CD4-positive, alpha-beta T cell treated with Interleukin-15 for 4 hours (primary cell): ENCODE measurements at places on chromosomes 13 and 19.

GRCh38 chr13:97496511-97496910, 62.5 kb downstream of the RAP2A start:
- DNase-seq = no peak

GRCh38 chr13:28337166-28338005, 157.5 kb downstream of the FLT1 start:
- DNase-seq = no peak

DNA sequence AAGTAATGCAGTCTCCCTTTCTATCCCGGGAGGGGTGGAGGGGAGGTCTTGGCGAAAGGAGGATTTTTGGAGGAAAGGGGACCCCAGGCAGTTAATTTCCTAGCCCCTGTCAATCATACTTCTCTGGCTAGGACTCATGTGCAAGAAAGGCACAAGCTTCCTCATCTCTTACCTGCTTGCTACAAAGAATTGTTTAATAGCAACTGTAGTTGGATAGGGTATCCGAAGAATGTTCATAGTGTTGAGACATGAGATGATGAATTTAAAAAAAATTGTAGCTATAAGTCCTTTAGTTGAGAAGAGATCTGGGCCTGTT, 525 bp downstream of the BORA start:
- DNase-seq = no peak

GRCh38 chr19:10751109-10751953, 33.5 kb downstream of the DNM2 start:
- DNase-seq = no peak

DNA sequence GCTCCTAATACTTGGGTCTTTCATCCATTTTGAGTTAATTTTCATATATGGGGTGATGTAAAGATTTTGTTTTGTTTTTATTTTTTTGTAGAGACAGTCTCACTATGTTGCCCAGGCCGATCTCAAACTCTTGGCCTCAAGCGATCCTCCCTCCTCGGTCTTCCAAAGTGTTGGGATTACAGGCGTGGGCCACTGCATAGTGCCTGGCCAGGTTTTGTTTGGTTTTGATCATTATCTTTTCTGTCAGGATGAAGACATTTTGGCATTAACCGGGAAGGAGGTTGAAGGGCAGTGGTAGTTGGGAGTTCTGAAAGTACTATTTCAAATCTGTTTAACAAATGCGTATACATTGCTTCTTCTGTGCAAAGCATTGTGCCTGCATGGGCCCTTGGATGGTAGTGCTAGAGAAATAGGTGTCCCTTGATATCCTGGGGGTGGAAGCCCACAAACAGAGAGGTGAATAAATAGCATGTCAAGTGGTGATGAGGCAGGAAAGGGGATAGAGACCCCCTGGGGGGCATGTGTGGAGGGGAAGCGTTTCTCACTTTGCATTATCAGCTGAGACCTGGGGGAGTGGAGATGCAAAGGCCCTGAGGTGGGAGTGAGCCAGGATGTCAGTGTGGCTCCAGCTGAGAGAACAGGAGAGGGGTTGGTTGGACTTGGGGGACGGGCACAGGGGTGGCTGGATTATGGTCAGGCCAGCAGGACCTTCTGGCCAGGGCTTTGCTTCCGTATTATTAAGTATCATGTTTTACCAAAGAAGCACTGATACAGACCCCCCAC, 41.4 kb downstream of the GATAD2A start:
- no peak for DNase-seq
